Articular chondrocyte of knee joint (primary cell): ENCODE measurements at places on chromosomes 12 and 14. TPM values are rescaled to one million over a fixed set of nuclear protein-coding genes. Genes with fewer than 3 reads are reported as not detected.

Gene MORN3
- total RNA-seq, result 1.0 and 1.3 TPM in 2 replicates

Gene KITLG
- 14.9 and 26.3 TPM in 2 replicates for total RNA-seq

Gene TMPRSS12
- not detected in 2 replicates for total RNA-seq

Gene CD69
- not detected in 2 replicates for total RNA-seq

Gene TEAD4
- 12.3 and 17.2 TPM in 2 replicates for total RNA-seq

Gene SYCP3
- 0.11 and 0.52 TPM in 2 replicates for total RNA-seq

Gene ASPG
- 0.13 TPM in 1 of 2 replicates, not detected in the other for total RNA-seq

Gene CLEC4A
- total RNA-seq, result 0.32 and 0.52 TPM in 2 replicates

Gene KRT2
- total RNA-seq, result not detected in 2 replicates

Gene PRH2
- total RNA-seq, result 0.54 TPM in 1 of 2 replicates, not detected in the other
